GM19239 (cell line): ENCODE measurements at places on chromosomes 7 and 10.
A peak's percentile ranks its signal among the peaks of the same experiment; 100 is the strongest.

DNA sequence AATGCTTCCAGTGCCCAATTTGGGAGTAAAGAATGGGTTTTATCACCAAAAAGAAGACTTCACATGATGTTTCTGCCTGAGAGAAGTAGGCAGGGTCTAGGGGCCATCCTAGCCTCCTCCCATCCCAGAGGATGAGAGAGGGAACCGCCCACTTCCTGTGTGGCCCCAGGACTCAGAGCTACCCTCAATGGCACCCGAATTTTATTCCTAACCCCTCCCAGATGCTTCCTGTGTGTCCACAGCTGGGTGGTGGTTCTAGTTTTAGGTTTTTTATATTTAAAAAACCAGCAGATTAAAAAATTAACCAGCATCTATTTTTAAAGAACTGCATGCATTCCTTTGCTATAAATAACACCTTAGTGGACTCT lies 583.5 kb downstream of the PTPRN2 start:
- no peak for DNase-seq

DNA sequence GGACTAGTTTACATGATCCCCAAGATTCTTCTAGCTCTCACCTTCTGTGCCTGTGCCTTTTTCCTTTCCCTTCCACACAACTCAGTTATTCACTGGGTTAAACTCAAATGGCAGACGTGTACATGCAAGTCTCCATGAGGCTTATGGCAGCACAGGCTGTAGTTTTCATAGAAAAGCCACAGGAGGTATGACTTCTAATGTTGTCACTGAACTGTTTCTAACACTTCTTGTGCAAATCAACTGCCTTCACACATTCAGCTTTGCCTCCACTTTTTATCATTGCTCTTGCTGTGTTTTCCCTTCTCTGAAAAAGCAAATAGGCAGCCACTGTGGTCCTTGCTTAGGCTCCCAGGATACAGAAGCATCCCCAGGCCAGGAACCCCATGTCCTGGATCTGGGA lies 5.3 kb upstream of the GIMAP5 start:
- no peak for DNase-seq

DNA sequence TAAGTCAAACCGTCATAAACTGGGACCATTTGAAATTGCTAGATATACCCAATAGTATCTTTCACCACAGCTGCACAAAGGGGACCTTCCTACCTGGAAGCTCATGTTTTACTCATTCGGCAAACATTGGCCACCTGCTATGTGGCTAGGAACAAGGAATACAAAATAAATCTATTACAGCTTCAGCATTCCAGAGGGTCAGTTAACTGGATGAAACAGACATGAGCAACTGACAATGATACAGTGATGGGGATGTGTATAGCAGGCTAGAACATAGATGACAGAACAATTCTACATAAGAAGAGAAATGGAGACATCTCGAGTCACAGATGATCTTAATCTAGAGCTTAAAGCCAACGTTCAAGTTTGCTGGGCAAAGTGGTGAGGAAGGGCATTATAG lies 3.1 kb upstream of the SMURF1 start:
- DNase-seq = no peak

DNA sequence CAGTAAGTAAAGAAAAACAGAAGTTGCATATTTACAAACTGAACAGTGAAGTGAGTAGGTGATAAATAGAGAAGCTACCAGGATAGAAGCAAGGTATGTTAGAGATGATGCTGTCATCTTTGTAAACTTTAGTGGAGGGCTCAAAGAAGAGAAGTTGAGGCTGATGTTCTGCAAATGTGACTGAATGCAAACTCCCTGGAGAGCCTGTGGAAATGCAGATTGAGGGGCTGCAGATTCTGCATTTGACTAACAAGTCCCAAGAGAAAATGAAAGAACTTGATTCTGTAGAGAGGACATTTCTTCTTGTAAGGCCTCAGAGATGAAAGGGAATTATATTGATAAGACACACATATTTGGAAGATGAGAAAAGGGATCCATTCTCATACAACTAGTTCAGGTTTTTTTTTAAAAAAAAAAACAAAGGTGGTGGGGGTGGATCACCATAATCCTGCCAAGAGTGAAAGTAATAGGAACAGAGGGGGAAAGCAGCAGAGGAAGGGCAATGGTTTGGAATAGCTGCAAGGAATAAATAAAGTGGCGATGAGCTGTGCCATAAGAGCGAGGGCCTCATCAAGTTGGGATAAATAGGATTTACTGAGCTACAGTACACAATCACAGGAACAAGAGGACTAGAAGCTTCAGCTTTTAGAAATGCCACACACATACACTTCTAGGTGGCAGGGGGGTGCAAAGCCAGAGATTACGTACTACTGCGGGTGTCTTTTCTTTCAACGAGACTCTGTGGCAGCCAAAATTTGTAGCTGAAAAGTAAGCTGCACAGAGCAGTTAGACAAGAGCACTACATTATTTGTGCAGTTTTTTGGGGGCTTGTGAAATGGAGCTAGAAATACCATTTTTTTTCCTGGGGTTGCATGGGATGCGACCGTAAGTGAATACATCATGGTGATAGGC lies 778.5 kb downstream of the NRG3 start:
- no peak for DNase-seq

- no peak for DNase-seq
These were observed 95.7 kb downstream of the CTTNBP2 start for GRCh38 chr7:117777335-117778142.

- no peak for DNase-seq
These were observed 171.8 kb downstream of the PRKAG2 start for GRCh38 chr7:151704960-151705635.

DNA sequence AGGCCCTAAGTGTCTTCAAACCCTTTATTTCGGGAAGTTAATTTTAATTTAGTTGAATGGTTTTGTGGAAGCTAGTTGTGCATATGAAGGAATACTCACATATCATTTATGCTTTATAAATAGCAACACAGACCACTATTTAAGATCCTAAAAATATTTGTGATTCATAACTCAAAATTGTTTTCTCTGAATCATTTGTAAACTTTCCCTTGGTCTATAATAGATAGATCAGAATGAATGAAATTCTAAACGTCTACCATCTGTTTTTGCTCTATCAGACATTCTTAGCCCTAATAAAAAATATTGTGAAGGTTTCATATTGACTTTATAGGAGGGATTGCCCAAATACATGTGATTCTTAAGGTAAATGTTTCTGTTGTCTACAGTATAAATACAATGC lies 43.5 kb downstream of the LOXL4 start:
- DNase-seq = no peak

DNA sequence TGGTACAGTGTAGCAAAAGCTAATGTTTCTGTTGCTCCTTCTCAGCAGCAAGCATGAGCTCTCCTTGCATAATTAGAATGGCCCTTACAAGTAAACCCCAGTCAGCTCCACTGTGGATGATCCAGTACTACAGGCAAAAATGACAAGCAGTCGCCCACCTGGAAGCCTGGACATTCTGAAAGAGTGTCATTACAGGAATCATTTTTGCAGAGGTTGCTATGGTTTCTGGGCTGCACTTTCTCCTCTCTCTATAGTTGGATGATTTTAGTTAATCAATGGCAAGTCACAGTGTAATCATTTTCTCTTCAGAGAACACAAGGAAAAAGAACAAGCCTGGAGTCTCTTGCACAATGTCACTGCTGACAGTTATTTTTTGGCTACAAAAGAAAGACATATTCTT lies 102.9 kb upstream of the MYO3A start:
- no peak for DNase-seq

DNA sequence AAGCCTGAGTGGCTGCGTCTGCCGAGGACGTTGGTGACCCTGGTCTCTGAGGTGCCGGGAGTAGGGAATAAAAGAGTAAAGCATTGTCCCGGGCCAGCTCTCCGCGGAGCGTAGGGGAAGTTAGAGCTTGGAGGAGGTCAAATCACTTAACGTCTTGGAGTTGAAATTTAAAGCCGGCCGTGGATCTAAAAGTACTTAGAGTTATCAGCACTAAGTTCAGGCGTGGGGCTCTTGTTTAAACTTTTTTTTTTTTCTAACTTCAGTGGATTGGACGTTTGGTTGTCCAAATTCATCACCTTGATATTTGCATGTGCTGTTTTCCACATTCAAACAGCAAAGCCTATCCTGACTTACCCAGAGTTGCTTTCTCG lies 700 bp downstream of the NIPSNAP2 start:
- no peak for DNase-seq

GRCh38 chr7:96026010-96026409 lies 253.7 kb downstream of the DYNC1I1 start:
- no peak for DNase-seq

GRCh38 chr10:15361131-15361530 lies 10.0 kb downstream of the FAM171A1 start:
- DNase-seq = no peak

DNA sequence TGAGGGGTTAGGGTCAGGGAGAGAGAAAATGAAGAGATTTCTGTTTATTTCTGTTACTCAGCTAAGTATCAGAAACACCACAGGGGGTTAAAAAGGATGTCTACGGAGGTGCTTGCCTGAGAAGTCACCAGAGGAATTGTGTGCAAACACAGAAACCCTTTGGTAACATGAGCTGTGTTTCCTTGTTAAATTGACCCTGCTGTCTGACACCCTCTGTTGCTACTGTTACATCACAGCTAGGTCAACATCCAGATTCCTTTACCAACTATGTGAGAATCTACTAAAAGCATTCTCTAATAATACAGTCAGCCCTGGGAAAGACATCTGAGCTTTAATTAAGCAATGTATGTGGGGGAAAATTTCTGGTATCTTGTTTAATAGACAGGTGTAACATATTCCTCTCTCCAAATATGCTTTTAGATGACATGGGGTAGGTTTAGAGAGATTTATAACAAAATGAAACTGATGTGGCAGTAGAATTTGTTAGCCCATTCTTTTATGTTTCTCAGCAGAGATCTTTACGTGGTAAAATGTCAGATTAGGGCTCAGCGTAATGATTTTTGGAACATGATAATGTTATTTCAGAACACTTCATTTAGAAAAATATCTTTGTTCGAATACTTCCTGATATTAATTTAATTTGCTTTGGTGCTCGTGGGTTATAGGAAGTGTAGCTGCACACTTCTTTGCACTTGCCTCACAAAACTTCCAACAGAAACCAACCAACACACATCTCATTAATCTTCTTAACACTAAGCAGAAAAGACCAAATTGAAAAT lies 168.0 kb upstream of the AHR start:
- DNase-seq = no peak

DNA sequence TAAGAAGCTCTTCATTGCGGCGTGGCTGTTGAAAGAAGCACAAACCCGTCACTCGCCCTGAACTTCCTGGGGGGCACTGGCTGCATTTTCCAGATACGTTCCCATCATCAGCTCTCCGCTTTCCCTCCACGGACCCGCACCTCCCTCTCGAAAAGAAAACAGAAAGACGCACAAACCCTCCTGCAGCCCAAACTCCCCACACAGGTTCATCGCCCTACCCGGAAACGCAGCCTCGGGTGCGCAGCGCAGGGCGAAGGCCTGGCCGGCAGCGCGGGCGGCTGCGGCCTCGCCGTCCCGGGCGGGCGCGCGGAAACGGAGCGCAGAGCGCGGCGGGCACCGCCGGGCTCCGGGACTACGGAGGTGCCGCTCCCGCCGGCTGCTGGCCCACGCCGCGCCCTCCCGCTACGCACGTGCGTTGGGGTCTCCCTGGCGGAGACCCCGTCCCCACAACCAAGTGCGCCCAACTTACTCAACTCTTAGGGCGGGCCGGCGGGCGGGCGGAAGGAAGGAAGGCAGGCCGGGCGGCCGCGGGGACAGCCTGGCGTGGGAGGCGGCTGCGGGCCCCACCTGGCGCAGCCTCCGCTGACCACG lies 822 bp downstream of the ZNF800 start:
- peak; percentile 10 for DNase-seq

DNA sequence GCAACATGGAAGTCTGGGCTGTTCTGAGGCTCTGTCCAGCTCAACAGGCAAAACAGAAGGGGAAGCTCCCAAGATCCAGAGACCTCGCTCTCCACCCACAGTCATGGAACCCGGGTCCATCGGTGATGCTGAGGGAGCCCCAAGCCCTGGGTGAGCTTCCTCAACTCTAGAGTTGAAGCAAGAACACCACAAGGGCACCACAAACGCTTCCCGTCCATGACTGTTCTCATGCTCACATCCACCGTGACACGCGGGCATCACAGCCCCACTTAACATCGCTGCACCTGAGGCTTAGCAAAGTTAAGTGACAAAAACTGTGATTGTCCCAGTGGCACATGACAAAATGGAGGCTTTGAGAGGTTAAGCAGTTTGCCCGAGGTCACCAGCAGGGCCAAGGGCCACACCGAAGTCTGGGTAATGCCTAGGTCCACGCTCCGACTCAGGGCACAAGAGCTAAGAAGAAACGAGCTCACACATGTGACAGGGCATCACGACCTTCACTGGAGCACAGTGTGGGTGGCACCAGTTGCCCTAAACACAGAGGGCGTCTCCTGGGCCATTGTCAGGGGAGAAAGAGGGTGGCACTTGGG lies 110.6 kb downstream of the OAT start:
- DNase-seq = no peak

DNA sequence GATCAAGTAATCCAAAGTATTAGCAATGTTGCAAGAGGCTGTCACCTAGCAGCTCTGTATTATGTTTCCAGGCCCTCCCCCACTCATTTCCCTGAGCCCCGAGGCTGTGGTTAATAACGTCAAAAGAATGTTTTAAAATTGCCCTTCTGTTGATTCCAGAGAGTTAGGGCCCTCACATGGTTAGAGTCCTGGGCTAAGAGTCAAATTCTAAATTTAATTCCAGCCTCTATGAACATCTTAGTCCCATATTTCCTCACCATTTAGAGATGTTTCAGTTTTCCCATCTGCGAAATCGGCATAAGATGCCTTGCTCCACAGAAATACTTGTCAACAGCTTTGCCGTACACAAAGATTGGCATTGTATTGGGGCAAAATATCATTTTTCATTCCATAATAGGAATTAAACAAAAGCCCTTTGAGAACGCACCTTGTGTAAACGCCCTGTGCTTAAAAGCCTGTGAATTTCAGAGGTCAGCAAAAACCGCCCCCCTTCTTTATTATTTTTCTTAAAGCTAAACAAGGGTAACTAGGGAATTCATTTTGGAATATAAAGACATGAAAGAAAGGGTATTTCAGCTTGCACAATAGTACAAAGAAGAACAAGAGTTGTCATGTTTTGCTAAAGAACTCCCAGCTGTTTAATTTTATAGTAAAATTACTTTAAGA lies 135.8 kb downstream of the ARID5B start:
- DNase-seq = no peak

DNA sequence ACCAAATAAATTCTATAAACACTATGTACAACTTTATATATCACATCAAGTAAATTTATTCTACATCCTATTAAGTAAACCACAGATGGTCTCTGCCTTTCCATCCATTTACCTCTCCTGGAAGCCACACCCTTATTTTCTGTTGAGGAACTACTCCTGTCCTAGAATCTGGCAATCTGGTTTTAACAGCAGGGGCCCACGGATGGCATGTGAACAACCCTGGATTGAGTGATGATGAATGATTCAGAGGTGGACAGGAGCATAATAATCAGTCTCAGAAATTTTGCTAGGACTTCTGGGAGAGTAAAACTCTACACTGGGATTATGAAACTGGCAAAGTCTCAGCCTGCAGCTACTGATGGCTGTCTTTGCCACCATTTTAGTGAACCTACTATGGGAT lies 54.1 kb downstream of the CDK6 start:
- no peak for DNase-seq

GRCh38 chr10:72340510-72341261 lies 14.0 kb downstream of the DNAJB12 start:
- peak; percentile 60 for DNase-seq
